Left lobe of liver (tissue), 2 donors: ENCODE measurements at places on chromosomes 5 and 9.

DNA sequence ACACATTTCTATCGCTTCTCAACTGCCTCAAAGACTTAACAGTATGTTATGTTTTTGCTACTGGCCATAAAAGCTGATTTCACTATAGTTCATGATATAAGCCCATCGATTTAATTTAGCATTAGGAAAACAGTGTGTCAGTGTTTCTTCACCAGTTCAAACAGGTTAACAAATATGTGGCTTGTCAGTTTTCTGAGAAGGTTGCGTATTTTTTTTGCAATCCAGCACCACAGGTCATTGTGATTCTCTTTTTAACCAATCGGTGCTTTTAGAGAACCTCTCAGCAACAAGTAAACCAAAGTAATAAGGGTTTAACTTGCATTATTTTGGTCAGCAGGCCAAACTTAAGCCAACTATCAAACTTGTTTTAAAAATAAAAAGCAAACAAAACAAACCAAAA, 409.6 kb downstream of the NFIB start:
- DNase-seq, result no peak

DNA sequence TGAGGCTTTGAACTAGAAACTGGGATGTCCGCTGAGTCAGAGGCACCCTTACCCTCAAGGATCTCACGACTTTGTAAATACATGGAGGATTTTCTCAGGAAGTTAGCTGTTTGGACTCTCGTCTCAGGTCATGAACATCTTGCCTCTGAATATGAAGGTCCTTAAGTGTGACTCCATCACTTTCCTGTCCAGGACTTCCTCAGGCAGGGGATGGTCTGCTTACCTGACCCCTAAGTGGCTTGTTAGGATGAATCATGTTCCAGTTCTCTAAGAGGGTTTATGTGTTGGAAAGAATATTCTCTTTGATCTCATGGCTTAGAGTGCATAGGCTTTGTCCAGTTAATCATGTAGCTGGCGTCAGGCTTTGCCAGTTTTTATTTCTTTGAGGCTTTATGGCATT, 511.7 kb upstream of the KLF4 start:
- no peak for DNase-seq

DNA sequence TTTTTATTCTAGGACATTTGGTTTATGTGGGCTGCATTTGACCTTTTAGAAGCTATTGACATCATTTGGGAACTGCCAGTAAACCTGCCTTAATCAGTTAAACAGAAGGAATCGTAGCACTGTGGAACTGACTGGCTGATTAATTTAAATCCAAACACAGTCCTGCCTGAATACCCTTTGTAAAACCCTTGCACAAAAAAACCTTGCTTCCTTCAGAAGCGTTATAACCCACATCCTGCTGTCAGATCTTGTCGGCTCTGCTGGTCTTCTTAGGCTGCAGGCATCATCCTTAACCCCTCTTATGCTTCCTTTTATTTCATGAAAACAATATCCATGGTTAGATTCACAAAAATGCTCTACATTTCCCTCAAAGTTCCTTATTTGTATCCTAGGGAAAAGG, 46.3 kb downstream of the PAM start:
- DNase-seq, result no peak

DNA sequence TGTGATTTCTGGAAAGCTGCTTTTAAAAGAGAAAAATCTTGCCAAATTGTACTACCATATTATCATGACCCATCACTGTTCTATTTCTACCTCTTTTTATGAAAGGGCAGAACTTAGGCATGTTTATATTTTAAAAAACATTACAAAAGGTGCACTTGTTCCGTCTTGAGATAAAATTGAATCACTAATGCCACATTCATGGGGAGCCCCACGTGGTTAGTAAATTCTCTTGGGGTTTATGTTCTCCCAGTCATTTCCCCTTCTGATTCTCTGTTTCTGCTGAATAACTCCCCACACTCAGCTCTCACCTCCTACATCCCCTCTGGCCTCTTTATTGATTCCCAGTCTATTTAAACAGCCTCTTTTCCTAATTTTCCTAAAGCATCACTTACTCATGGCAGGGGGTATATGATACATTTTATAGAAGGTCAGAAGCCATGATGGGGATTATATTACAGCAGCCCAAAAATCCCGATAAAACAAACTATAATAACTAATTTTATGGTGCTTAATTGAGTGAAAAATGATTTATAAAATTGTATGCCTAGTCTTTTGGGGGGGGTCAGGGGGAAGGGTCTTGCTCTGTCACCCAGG, 19.7 kb upstream of the VLDLR start:
- DNase-seq, result no peak

GRCh38 chr9:14992516-14992915, 82.3 kb upstream of the FREM1 start:
- no peak for DNase-seq

DNA sequence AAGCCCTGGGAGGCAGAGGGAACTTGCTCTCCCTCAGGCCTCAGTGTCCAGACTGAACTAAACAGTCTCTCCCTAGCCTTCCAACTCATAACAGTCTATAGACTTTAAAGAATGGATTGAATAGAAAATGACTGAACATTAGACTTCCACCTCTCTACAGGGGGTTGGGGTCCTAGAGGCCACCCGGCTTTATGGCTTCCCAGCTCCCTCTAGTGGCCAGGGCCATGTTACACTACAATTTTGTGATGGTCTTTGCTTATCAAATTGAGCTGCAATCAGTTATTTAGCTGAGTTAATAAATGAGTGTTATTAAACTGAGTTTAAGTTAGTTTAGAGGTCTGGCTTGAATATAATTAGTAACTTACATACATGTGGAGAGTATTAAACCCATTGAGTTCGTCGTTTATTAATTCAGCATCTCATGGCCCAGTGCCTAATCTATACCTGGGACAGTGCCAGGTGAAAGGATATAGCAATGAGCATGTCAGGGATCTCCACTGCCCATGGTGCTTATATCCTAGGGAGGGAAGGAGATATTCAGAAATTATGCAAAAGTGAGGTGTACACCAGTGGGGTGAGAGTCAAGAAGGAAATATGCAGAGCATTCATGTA, 105.2 kb downstream of the SH3TC2 start:
- DNase-seq, result no peak

DNA sequence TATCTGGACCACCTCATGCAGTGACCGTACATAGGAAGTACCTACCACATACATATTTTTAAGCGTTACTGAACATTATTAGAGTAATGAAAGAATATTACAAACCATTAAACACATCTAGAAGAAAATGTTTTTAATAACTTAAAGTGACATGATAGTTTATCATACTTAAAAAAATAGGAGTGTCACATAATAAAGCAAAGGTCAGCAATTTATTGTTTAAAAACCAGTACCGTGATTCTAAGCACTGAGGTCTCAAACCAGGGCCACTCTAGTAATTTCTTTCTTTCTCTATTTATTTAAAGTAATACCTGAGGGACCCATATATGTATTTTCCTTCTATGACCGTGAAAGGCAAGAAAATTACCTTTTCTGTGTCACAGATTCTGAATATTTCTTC, 216.0 kb downstream of the MLLT3 start:
- no peak for DNase-seq

DNA sequence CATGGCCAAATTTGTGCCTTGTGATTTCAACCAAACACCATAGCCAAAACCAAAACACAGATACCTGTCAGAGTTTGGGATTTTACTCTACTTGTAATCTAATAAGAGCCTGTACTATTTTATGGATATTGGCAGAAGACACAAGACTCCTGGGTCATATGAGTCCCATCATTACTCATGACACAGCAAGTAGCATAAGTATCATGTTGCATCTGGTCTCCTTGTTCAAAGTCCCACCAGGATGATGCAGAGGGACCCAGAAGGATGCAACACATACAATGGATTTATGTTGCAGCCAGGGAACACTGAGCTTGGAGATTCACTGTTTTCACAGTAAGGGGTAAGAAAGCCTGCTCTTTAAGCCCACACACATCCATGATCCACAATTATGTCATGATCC, 13.2 kb upstream of the ACO1 start:
- DNase-seq, result no peak
